ENCODE measurements at places on chromosomes 5 and 9. TPM values are rescaled to one million over a fixed set of nuclear protein-coding genes. Genes with fewer than 3 reads are reported as not detected.

Gene IL13
- total RNA-seq = not detected

Gene CDH9
- total RNA-seq = 0.18 TPM

Gene BRINP1
- 0.18 TPM for total RNA-seq

Gene ADAMTS12
- 34.2 TPM for total RNA-seq

Gene NTNG2
- total RNA-seq = 4.6 TPM

Gene SMIM27
- 2.7 TPM for total RNA-seq
